ENCODE measurements at places on chromosomes 16 and 17.

DNA sequence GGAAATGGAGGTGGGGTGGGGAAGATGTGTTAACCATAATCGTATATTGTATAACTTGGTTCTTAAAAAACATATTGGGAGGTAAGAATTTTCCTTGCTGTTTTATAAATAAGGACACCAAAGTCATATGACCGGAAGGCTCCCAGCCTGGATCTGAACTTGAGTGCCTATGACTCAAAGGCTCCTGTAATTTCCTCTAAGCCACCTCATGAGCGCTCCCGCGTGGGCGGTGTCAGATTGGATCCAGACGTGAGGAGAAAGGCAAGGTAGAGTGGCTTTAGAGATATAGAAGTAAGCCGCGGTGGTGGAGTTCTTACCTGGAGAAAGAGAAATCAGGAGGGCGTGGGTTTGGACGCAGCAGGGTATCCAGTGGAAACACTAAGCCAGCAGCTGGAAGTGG is 196.2 kb upstream of the NLRP1 start:
- DNase-seq, result no peak

DNA sequence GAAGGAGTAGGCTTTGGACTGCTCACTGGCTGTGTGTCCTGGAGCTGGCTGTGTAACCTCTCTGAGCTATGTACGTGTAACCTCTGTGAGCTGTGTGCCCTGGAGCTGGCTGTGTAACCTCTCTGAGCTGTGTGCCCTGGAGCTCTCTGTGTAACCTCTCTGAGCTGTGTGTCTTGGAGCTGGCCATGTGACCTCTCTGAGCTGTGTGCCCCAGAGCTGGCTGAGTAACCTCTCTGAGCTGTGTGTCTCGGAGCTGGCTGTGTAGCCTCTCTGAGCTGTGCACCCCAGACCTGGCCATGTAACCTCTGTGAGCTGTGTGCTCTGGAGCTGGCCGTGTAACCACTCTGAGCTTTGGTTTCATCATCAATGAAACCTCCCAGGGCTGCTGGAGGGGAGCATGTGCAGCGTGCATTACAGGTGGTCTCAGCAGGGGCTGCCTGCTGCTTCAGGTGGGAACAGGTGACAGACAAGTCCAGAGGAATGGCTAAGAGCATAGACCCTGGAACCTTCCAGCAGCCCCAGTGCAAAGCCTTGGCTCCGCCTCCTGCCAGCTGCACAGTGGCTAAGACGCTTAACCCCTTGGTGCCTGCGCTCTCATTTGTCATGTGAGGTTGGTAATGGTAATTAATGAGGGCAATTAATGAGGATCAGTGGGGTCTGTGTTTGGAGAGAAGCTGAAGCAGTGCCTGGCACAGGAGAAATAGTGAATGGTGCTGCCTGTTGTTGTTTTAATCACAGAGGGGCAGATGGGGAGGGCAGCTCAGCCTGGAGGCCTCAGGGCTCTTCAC is 86.7 kb downstream of the KATNIP start:
- no peak for DNase-seq

GRCh38 chr17:57861790-57862693 is 12.2 kb upstream of the MRPS23 start:
- peak; percentile 41 for DNase-seq

DNA sequence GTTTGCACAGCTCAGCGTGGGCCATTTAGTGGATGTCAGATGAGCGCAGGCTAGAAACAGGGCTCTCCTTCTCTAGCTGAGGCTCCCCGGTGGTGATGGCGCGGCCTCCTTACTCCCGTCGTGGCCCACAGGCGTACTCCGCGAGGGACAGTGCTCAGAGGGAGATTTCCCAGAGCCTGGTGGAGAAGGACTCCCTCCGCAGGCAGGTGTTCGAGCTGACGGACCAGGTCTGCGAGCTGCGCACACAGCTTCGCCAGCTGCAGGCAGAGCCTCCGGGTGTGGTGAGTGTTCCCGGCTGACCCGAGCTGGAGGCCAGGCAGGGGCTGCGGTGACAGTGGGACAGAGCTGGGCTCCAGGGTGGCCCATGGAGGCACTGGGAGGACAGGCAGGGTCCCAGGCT is 21.4 kb downstream of the CARD14 start:
- DNase-seq, result no peak

Data from amygdala (tissue), 56 donors.